Kidney epithelial cell (primary cell): ENCODE measurements at places on chromosomes 2 and 18. TPM values are rescaled to one million over a fixed set of nuclear protein-coding genes. Genes with fewer than 3 reads are reported as not detected.

The PSMA8 gene
- not detected in 2 replicates for total RNA-seq

The DSG2 gene
- 154 and 155 TPM in 2 replicates for total RNA-seq

The KCNIP3 gene
- 5.1 and 7.2 TPM in 2 replicates for total RNA-seq

The COL6A3 gene
- total RNA-seq = 81.9 and 124 TPM in 2 replicates

The QPCT gene
- 35.4 and 43.2 TPM in 2 replicates for total RNA-seq

The PLB1 gene
- total RNA-seq = 0.25 and 0.82 TPM in 2 replicates

The CDK15 gene
- total RNA-seq = 0.21 TPM in 2 replicates

The SERPINB2 gene
- total RNA-seq = 3.3 and 4.1 TPM in 2 replicates

The COL4A3 gene
- total RNA-seq = 0.96 and 2.3 TPM in 2 replicates

The PLEK gene
- not detected in 2 replicates for total RNA-seq

The SH3BP4 gene
- 115 and 119 TPM in 2 replicates for total RNA-seq

The SLC5A7 gene
- total RNA-seq = not detected in 2 replicates

The PHOSPHO2 gene
- 3.3 and 5.8 TPM in 2 replicates for total RNA-seq

The DAW1 gene
- total RNA-seq = not detected in 2 replicates

The GREB1 gene
- 2.8 and 4.8 TPM in 2 replicates for total RNA-seq

The SEMA4C gene
- total RNA-seq = 62.4 and 67.8 TPM in 2 replicates

The VWA3B gene
- total RNA-seq = not detected in 2 replicates

The NAT8 gene
- not detected in 2 replicates for total RNA-seq

The KDSR gene
- total RNA-seq = 32.1 and 36.3 TPM in 2 replicates

The STPG4 gene
- not detected in 2 replicates for total RNA-seq

The TEKT4 gene
- not detected in 2 replicates for total RNA-seq

The DNER gene
- 4.4 and 5.5 TPM in 2 replicates for total RNA-seq

The SLC30A3 gene
- 0.08 and 0.27 TPM in 2 replicates for total RNA-seq
